ENCODE measurements at places on chromosomes 6 and 20. TPM values are rescaled to one million over a fixed set of nuclear protein-coding genes. Genes with fewer than 3 reads are reported as not detected.

- peak overlapping the region; percentile 12 for H3K27ac ChIP-seq
- H3K4me3 ChIP-seq = peak overlapping the region; percentile 37
- H3K4me1 ChIP-seq = peaks cover 11% of the 10 kb centered on the region
- H3K36me3 ChIP-seq = no peaks in the 10 kb centered on the region
- DNase-seq = peak; percentile 78
- H3K27me3 ChIP-seq = peaks cover 13% of the 10 kb centered on the region
Observed at GRCh38 chr6:42136508-42137193, 5.8 kb downstream of the C6orf132 start.

Gene ATP6V1G2
- total RNA-seq = 0.86 TPM

DNA sequence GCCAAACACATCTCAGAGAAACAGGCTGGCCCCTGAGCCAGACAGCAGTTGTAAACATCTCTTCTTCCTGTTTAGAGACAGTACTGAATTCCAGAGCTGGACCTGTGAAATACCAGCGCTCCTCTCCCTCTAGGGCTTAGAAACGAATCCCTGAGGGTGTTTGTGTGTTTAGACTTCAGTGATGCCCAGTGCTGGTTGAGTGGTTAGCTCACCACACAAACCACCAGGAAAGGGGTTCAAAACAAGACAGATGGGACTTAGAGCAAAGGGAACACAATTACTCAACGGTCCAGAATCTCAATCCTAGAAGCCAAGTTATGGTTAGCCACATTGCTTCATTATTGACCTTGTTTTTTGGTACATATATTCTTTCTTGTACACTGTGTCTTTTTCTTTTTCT lies 108.7 kb upstream of the TMEM170B start:
- H3K27me3 ChIP-seq = peaks cover under 1% of the 10 kb centered on the region
- no peak overlapping the region for H3K27ac ChIP-seq
- no peak overlapping the region for H3K4me3 ChIP-seq

Gene BNIP5
- not detected for total RNA-seq

DNA sequence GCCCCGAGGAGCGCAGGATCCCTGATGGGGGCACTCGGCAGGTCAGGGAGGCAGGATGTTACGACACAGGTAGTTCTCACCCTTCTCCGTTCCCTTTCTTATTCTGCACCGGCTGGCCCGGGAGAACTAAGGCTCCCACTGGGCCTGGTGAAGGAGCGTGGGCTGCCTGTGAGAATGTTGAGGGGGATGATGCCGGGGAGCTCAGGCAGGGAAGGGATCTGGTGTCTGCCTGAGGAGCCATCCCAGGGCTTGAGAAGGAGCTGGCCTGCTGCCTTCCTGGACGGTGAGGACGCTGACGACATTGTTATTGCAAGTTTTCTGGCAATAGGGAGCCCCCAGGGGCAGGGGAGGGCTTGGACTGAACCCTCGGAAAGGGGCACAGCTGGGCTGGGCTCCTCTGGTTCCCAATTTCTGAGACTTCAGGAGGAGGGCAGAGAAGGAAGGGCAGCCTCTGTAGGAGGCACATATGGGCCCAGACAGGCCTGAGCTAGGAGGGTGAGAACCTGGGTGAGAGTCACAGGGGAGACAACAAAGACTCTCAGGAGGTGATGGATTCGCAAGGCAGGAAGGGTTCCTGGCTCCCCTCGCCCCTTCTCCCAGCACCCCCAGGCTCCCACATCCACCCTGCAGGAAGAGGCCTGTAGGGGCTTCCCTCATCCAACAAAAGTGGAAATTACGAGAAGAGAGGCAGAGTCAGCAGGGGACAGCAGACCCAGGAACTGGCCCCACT lies 32.8 kb downstream of the CYP21A2 start:
- H3K27me3 ChIP-seq = no peaks in the 10 kb centered on the region
- no peaks in the 10 kb centered on the region for H3K4me1 ChIP-seq
- H3K27ac ChIP-seq = no peak overlapping the region
- no peaks in the 10 kb centered on the region for H3K36me3 ChIP-seq

- DNase-seq = no peak
- peaks cover 5% of the 10 kb centered on the region for H3K4me1 ChIP-seq
- H3K27ac ChIP-seq = no peak overlapping the region
Observed at GRCh38 chr6:169908403-169908933, 157.0 kb downstream of the ERMARD start.

DNA sequence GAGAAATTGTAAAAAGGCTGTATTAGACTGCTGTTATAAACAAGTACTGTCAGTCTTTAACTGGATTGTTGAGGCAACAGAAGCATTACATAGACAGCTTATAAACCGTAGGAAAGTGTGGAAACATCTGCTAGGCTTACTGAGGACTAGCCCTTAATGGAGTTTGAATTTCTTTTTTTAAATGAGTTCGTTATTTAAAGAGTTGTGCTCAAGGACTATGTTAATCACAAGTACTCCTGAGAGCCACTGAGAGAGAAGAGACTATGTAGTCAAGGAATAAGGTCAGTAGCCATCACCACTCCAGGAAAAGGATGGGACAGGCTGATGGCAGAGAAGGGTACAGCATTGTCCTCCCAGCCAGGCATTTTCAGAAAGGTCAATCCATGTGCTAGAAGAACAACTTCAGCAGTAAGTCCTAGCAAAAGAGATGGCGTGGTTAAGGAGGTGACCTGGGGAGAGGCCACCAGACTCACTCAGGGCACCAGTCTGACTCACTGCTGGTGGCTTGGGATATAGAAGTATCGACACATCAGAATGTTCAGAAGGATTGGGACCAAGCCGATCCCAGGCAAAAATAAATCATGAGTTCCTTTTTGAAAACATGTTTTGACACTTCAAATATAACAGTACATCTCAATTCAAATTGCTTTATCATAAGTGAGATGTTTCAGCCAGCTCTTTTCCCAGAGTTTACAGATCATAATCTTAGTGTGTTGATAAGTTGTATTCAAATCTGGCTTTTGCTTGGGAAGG lies 6.4 kb downstream of the RPS12 start:
- peaks cover 42% of the 10 kb centered on the region for H3K4me1 ChIP-seq
- H3K27me3 ChIP-seq = no peaks in the 10 kb centered on the region
- H3K27ac ChIP-seq = peak overlapping the region; percentile 53
- peaks cover 37% of the 10 kb centered on the region for H3K36me3 ChIP-seq

GRCh38 chr6:126721581-126722160 lies 381.8 kb downstream of the CENPW start:
- no peaks in the 10 kb centered on the region for H3K27me3 ChIP-seq
- H3K36me3 ChIP-seq = no peaks in the 10 kb centered on the region
- DNase-seq = no peak
- no peak overlapping the region for H3K27ac ChIP-seq
- no peak overlapping the region for H3K4me3 ChIP-seq

DNA sequence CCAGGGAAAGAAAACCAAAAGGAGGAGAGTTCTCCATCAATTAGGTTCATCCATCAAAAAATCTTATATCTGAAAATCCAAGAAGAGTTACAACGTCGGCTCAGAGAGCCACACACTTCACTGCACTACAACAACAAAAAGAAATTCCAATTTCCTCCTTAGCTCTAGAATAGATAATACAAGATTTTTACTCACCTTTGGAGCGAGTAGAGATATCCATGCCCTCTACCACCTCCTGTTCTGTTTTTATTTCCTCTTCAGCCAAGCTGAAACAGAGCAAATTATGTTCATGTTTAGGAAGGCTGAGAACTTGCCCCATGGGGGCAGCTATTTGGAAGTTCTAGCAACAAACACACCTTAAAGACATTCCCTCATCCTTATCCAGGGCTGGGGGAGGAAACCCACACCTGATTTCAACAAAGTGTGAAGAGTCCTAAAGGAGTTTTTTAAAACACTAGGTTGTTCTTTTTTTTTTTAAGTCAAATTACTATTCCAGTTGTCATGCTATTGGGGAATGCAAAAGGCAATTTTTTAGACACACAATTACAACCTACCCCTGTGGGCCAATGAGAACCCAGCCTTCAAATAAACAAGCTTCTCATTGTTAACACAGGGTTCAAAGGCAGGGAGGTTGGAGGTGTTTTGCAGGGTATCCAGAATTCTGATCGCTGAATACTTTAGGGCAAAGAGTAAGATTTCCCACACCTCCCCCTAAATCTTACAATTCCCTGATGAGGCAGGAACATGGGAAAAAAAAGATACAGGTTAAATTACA lies 8.7 kb downstream of the ZMYND8 start:
- H3K4me3 ChIP-seq = no peak overlapping the region
- DNase-seq = no peak
- H3K4me1 ChIP-seq = peaks cover 8% of the 10 kb centered on the region
- no peaks in the 10 kb centered on the region for H3K27me3 ChIP-seq
- H3K27ac ChIP-seq = peak overlapping the region; percentile 40

- peaks cover 4% of the 10 kb centered on the region for H3K4me1 ChIP-seq
- no peak for DNase-seq
- H3K36me3 ChIP-seq = peaks cover 71% of the 10 kb centered on the region
- H3K27ac ChIP-seq = no peak overlapping the region
Observed at GRCh38 chr6:3009930-3010329, 10.2 kb downstream of the NQO2 start.

DNA sequence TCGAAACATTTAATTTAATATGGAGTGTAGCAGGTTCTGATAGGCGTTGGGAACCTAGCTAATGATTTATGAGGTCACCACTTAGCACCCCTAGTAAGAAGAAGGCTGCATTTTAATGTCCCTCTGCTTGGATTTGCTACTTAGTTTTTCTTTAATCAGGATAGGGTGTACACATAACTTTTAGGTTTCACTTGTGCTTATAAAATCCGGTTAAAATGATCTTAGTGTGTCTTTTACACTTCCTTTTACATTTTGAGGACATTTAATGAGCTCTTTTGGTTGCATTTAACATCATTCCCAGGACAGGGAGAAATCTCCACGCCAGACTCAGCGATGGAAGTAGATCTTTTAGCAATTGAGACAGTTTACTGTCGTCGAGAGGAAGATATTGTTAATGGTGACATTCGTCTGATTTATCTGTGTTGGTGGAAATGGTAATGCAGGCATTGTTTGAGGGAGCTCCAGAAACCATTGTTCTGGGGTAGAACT lies 5.6 kb downstream of the TFAP2A start:
- H3K27me3 ChIP-seq = peaks cover 68% of the 10 kb centered on the region
- H3K27ac ChIP-seq = no peak overlapping the region
- H3K4me1 ChIP-seq = peaks cover 30% of the 10 kb centered on the region
- H3K4me3 ChIP-seq = no peak overlapping the region
- no peak for DNase-seq

- no peaks in the 10 kb centered on the region for H3K27me3 ChIP-seq
- H3K36me3 ChIP-seq = no peaks in the 10 kb centered on the region
- no peak overlapping the region for H3K27ac ChIP-seq
- peaks cover 9% of the 10 kb centered on the region for H3K4me1 ChIP-seq
- H3K4me3 ChIP-seq = peak overlapping the region; percentile 67
- DNase-seq = peak; percentile 89
Observed at GRCh38 chr6:108782179-108783041, 65.8 kb upstream of the ARMC2 start.

GRCh38 chr6:126313941-126314340 lies 26.0 kb upstream of the CENPW start:
- no peaks in the 10 kb centered on the region for H3K4me1 ChIP-seq
- no peak overlapping the region for H3K4me3 ChIP-seq
- no peak for DNase-seq

Gene SYCP2L
- 0.32 TPM for total RNA-seq
